ENCODE measurements at places on chromosomes 12 and 14. TPM values are rescaled to one million over a fixed set of nuclear protein-coding genes. Genes with fewer than 3 reads are reported as not detected.

The CLEC4E gene
- 21.5 TPM for total RNA-seq

DNA sequence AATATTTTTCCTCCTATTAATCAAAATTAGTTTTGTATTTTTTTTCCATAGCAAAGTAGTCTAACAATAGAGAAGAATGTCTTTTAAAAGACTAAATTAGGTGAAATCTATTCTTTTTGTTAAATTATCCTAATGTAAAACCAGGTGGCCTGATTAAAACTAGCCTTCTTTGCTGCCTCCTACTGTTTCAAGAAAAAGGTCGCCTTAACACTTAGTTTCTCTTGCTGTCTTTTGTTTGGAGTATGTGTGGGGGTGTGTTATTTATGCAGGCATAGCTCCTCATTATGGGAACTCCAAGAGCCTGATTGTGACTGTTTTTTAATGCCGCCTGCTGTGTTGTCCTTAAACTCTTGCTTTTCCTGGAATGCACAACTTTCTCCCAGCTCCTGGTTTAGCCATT is 855.3 kb downstream of the DIO2 start:
- H3K36me3 ChIP-seq = no peaks in the 10 kb centered on the region
- no peaks in the 10 kb centered on the region for H3K27me3 ChIP-seq
- DNase-seq = no peak
- H3K4me1 ChIP-seq = no peaks in the 10 kb centered on the region
- H3K4me3 ChIP-seq = no peak overlapping the region

DNA sequence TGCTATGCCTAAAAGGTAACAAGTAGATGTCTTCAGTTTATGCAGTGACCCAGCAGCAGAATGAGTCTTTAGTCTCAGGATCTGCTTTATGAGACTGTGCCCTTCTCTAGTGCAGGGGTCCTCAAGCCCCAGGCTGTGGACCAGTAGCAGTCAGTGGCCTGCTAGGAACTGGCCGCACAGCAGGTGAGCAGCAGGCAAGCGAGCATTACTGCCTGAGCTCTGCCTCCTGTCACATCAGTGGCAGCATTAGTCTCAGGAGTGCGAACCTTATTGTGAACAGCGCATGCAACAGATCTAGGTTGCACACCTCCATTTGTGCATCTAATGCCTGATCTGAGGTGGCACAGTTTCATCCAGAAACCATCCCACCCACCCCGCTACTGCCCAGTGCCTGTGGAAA is 38.4 kb downstream of the LRP6 start:
- DNase-seq = no peak
- H3K27me3 ChIP-seq = no peaks in the 10 kb centered on the region
- H3K27ac ChIP-seq = no peak overlapping the region
- peaks cover 24% of the 10 kb centered on the region for H3K4me1 ChIP-seq

DNA sequence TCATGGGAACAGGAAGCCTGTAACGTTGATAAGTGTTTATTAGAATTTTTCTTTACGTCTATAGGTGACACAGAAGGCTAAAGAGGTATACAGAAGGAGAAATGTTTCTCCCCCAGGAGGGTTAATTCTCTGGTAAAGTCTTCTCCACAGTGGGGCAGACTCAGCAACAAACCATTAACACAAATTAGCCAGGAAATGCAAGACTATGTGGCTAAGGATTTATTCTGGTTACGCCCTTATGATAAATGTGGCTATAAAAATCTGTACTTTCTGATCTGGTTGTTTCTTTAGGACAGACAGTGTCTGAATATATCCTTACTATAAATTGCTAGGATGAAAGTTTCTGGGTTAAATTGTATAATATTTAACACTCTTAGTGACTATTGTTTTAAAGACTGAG is 423.3 kb downstream of the FLRT2 start:
- H3K4me3 ChIP-seq = no peak overlapping the region
- H3K36me3 ChIP-seq = no peaks in the 10 kb centered on the region
- H3K27me3 ChIP-seq = no peaks in the 10 kb centered on the region
- no peaks in the 10 kb centered on the region for H3K4me1 ChIP-seq
- no peak for DNase-seq

The EID3 gene
- 3.3 TPM for total RNA-seq

The RFX4 gene
- not detected for total RNA-seq

The DENND5B gene
- 6.0 TPM for total RNA-seq

GRCh38 chr12:4701395-4702190 is 18.6 kb upstream of the GALNT8 start:
- H3K4me3 ChIP-seq = no peak overlapping the region
- no peak for DNase-seq
- no peaks in the 10 kb centered on the region for H3K36me3 ChIP-seq
- H3K27ac ChIP-seq = no peak overlapping the region
- H3K27me3 ChIP-seq = no peaks in the 10 kb centered on the region

The CLECL1 gene
- total RNA-seq = 1.7 TPM

GRCh38 chr12:32217354-32218310 is 111.0 kb downstream of the BICD1 start:
- H3K36me3 ChIP-seq = peaks cover 9% of the 10 kb centered on the region
- peak; percentile 69 for DNase-seq
- no peak overlapping the region for H3K27ac ChIP-seq

- no peaks in the 10 kb centered on the region for H3K27me3 ChIP-seq
- DNase-seq = no peak
- H3K27ac ChIP-seq = no peak overlapping the region
- no peaks in the 10 kb centered on the region for H3K4me1 ChIP-seq
- no peak overlapping the region for H3K4me3 ChIP-seq
Observed at GRCh38 chr12:92493816-92494215, 209.0 kb upstream of the PLEKHG7 start.

The KRT71 gene
- total RNA-seq = not detected

The ALX1 gene
- not detected for total RNA-seq

DNA sequence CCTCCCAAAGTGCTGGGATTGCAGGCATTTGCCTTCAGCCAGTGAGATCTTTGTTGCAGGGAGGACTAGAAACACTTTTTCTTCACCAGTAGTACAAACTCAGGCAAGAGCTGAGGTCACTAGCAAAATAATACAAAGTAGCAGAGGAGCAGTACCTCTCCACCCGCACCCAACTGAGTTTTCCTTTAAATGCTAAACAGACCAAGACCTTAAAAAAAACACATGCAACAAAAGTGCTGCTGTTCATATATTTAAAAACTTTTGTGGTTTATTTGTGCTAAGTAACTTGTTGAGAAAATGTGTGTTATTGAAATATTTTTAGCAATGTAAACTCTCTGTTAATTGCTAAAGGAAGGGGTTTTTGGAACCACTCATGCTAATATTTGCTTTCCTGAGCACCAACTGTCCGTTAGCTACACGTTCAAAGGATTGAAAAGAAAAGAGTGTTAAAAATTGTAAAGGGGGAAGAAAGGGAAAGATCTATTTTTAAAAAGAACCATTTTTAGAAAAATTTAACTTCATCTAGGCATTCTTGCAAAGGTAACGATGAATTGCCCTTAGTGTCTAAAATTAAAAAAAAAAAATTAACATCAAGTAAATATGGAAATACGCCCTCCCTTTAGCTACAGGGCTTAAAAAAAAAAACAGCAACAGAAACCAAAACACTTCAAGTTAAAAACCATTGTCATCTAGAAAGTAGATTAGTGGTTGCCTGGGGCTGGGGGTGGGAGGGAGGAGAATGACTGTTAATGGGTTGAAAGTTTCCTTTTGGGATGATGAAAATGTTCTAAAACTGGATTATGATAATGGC is 114.0 kb upstream of the KRAS start:
- H3K27ac ChIP-seq = no peak overlapping the region
- no peak for DNase-seq
- no peaks in the 10 kb centered on the region for H3K27me3 ChIP-seq
- H3K4me3 ChIP-seq = no peak overlapping the region

The YY1 gene
- total RNA-seq = 74.8 TPM

- H3K27me3 ChIP-seq = no peaks in the 10 kb centered on the region
- H3K27ac ChIP-seq = peak overlapping the region; percentile 63
- peaks cover 24% of the 10 kb centered on the region for H3K4me1 ChIP-seq
- H3K4me3 ChIP-seq = peak overlapping the region; percentile 53
- no peaks in the 10 kb centered on the region for H3K36me3 ChIP-seq
Observed at GRCh38 chr12:7959701-7960121, 23.7 kb upstream of the SLC2A3 start.

GRCh38 chr12:53862206-53862605 is 76.4 kb upstream of the HOXC13 start:
- no peak overlapping the region for H3K27ac ChIP-seq
- H3K27me3 ChIP-seq = peaks cover 8% of the 10 kb centered on the region
- H3K36me3 ChIP-seq = no peaks in the 10 kb centered on the region
- H3K4me3 ChIP-seq = no peak overlapping the region
- DNase-seq = no peak

- H3K27ac ChIP-seq = no peak overlapping the region
- no peak for DNase-seq
- H3K4me1 ChIP-seq = peaks cover 6% of the 10 kb centered on the region
Observed at GRCh38 chr12:93526786-93527428, 45.6 kb upstream of the SOCS2 start.

GRCh38 chr14:95021588-95021987 is 135.7 kb downstream of the DICER1 start:
- H3K4me1 ChIP-seq = no peaks in the 10 kb centered on the region
- no peaks in the 10 kb centered on the region for H3K36me3 ChIP-seq
- DNase-seq = no peak
- no peak overlapping the region for H3K27ac ChIP-seq

- peaks cover 20% of the 10 kb centered on the region for H3K4me1 ChIP-seq
- no peaks in the 10 kb centered on the region for H3K36me3 ChIP-seq
- DNase-seq = peak; percentile 30
- H3K27me3 ChIP-seq = peaks cover 6% of the 10 kb centered on the region
Observed at GRCh38 chr14:104933746-104934733, 9.4 kb downstream of the PLD4 start.

DNA sequence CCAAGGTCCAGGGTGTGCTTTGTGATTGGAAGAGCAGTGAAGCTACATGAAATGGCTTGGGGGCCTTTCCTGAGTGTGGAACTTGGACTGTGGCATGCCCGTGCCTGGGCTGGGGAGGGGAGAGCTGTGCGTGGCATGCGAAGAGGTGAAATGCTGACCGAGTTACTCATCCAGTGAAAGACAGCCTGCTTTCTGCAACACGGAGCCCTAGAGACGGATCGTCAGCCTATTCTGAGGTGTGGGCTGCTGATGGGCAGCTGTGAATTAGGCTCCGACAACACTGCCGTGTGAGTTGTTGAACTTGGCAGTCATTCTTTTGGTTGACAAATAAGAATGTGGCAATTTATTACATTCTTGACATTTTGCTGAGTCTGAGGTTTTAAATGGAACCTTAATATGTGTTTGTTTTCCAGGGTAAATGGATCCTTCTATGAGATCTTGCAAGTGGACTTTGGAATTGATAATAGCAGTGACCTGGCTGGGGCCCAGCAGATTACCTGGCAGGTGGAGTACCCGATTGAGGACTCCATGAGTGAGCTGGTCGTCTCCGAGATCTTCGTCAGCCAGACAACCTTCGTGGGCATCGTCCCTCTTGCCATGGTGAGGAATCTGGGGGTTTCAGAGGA is 453.9 kb downstream of the AACS start:
- H3K4me3 ChIP-seq = no peak overlapping the region
- no peaks in the 10 kb centered on the region for H3K36me3 ChIP-seq
- DNase-seq = no peak
- H3K27me3 ChIP-seq = no peaks in the 10 kb centered on the region

DNA sequence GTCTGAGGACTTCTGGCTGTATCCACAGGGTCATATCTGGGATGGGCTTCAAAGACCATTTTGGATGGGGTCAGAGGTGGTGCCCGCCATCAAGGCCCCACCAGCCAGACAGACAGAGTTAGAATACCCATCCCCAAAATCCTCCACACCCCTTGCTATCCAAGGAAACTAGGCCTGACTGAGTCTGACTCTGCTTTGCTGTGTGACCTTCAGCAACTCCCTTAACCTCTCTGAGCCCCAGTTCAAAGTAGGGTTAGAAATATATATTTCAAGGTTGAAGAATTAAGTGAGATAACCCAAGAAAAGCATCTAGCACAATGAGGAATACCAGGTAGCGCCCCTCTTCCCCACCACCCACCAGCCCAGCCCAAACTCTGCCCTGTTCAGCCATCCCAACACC is 20.3 kb downstream of the BCL11B start:
- H3K4me3 ChIP-seq = no peak overlapping the region
- peaks cover 35% of the 10 kb centered on the region for H3K27me3 ChIP-seq
- no peak for DNase-seq
- no peaks in the 10 kb centered on the region for H3K4me1 ChIP-seq
- no peak overlapping the region for H3K27ac ChIP-seq

DNA sequence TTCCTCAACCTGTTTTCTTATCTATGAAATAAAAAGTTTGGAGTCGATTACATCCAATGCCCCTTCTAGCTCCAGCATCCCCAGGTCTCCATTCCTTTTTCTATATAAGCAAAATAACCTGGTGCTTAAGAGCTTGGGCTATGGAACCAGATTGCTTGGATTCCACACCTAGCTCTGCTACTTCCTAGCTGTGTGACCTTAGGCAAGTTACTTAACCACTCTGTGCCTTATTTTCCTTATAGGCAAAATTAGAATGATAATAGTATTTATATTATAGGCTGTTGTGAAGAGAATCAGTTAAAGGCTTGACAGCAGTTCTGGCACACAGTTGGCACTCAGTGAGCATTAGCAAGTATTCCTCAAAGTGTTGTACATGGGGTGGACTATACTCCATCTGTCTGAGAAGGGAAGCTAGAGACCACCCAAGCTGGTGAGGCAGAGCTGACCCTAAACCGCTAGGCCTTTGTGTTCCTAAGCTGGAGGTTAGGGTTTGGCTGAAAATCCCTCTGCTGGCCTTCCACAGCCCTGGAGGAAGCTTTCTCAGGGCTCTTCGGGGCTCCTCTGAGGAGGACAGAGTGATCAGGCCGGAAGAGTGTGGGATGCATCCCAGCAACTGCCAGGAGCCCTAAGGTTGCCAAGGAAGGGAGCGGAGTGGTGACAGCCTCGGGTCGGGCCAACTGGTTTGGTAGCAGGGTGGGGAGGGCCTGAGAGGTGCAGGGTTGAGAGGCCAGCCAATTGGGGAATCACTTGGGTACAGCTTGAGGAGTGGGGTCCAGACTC is 6.0 kb upstream of the KRT4 start:
- H3K27ac ChIP-seq = no peak overlapping the region
- no peak for DNase-seq
- H3K36me3 ChIP-seq = no peaks in the 10 kb centered on the region
- H3K4me1 ChIP-seq = peaks cover 7% of the 10 kb centered on the region
- H3K4me3 ChIP-seq = no peak overlapping the region

GRCh38 chr14:45679853-45680252 is 426.9 kb upstream of the MIS18BP1 start:
- peak overlapping the region; percentile 37 for H3K27ac ChIP-seq
- no peaks in the 10 kb centered on the region for H3K36me3 ChIP-seq
- no peaks in the 10 kb centered on the region for H3K4me1 ChIP-seq
- no peak for DNase-seq
- no peak overlapping the region for H3K4me3 ChIP-seq

GRCh38 chr12:77925536-77926108 is 94.9 kb downstream of the NAV3 start:
- no peaks in the 10 kb centered on the region for H3K36me3 ChIP-seq
- H3K4me1 ChIP-seq = no peaks in the 10 kb centered on the region
- peak; percentile 55 for DNase-seq
- H3K4me3 ChIP-seq = no peak overlapping the region

The LTB4R2 gene
- total RNA-seq = 5.9 TPM

The AGAP2 gene
- 5.7 TPM for total RNA-seq

Data from lower lobe of right lung (tissue), 2 donors.